ENCODE measurements at places on chromosomes 7 and 10.
A peak's percentile ranks its signal among the peaks of the same experiment; 100 is the strongest.

DNA sequence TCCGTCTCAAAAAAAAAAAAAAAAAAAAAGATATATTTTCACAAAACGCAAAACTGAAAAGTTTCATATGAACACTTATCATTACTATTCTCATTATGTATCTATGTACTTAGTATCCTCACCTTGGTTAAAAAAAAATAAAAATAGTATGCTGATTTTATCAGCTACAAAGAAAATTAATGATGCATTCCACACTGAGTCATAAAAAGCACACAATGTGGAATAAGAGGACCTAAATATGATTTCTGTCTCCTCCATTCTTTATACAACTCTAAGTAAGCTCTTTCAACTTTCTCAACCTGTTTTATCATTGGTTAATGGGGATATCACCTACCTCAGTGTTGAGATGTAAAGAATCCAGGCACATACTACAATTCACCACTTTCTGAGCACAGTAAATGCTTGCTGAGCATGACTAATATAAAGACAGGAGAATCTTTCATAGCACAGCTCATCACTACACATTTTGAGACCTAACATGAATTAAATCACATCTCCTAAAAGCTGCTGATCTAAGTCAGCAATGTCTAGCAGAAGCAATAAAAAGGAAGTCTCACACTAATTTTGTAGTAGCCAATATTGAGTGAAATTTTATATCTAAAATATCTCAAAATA, 2.7 kb downstream of the SNX13 start:
- no peak for DNase-seq

DNA sequence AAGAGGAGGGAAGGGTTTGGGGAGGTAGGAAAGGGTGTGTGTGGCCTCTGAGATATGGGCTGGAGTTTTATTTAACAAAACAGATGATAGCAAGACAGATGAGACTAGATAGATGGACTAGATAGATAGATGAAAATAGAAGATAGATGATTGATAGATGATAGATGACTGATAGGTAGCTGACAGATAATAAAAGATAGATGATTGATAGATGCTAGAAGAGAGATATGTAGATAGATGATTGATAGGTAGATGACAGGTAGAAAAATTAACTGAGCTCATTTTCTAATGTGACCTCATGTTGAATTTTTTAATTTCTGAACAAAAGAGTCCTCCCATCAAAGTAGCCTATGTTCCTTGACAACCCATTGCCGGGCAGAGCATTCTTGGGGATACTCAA, 116.6 kb upstream of the SFMBT2 start:
- no peak for DNase-seq

- no peak for DNase-seq
These were observed 110.6 kb upstream of the COL1A2 start for GRCh38 chr7:94284104-94284503.

GRCh38 chr7:114922652-114923402, 933 bp downstream of the MDFIC start:
- DNase-seq = no peak

- peak; percentile 25 for DNase-seq
These were observed 31.2 kb downstream of the SMNDC1 start for GRCh38 chr10:110273474-110273873.

GRCh38 chr10:122665946-122666345, 33.7 kb downstream of the C10orf120 start:
- DNase-seq = no peak

DNA sequence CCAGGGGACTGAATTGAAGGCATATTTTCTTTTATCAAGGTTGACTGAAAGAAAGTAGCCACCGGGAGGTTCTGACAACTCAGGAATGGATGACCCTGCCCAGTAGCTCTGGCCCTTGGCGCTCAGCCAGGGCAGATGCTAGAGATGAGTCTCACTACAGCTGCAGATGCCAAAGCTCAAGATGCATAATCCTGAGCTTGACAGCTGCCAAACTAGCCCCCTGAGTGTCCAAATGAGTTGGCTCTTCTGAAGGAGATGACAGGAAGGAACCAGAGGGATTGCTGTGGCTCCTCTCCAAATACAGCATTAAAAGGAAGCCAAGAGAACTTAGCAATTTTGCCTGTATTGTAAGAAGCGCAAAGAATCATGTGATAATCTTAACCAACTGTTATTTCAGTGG, 78.4 kb downstream of the NXPH1 start:
- DNase-seq = no peak

- DNase-seq = no peak
These were observed 340.0 kb upstream of the MEOX2 start for GRCh38 chr7:16026253-16027020.

DNA sequence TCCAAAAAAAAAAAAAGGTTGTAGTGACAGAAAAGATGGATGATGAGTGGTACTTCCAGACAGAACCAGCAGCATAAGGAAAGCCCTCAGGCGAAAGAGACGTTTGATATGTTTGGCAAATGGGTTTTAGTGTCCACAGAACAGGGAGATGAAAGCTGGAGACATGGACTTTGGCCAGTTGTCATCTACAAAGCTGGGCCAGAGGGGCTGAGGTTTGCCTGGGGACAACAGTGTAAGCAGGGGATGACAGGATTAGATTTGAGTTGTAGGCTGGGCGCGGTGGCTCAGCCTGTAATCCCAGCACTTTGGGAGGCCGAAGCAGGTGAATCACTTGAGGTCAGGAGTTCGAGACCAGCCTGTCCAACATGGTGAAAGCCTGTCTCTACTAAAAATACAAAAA, 47.8 kb upstream of the ELN start:
- DNase-seq = no peak

All from substantia nigra (tissue), 51 donors.